Thyroid gland (tissue), 4 donors: ENCODE measurements at places on chromosomes 2 and 18.

DNA sequence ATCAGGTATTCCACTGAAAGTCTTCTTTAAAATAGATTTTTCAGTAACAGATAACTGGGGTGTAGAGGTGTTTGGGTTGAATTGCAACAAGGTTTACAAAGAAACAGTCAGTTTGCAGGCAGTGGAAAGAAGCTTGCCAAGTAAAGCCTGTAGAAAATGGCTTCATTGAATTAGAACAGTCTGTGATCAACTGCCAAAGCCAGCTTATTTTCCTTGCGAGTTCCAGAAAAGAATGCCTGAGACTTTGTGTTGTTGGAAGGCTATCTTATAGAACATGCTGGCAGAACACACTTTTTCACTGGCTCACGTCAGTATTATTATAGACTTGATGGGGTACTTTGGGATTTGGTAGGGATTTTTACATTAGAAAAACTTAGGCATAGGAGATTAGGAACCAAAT lies 601.0 kb downstream of the XIRP2 start:
- no peak for DNase-seq

- DNase-seq, result no peak
These were observed 105.8 kb downstream of the WDR7 start for GRCh38 chr18:56756966-56757365.

- no peak for DNase-seq
These were observed 666.8 kb downstream of the RNF144A start for GRCh38 chr2:7584017-7584416.

DNA sequence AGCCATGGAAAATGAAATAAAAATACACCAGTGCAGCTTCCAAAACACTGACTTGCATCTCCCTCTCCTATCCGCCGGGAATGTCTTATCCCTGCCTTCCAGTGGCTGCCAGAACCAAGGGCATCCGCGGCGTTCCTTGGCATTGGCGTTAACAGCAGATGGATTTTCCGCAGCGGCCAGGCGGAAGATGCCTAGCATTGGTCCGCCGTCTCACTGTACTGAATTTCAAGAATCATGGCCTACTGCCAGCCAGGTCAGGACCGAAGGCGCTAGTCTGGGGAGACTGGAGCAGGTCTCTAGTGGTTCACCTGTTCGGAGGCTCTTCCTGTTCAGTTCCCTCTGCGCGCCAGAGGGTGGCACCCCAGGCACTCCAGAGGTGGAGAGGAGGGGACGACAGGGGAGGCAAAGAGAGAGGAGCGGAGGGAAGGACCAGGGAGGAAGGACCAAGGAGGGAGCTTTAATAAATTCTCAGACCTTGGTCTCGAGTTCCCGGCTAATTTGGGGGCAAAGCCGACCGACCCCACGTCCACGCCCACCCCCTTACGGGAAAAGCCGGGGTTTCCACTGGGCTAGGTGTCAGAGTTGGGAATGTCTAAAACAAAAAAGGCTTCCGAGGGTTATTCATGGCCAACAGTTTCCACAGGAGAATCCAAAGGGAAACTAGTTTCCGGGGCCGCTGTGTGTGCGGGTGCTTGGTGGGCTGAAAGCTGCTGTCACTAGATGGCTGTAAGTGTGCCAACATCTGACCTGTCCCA lies 3.7 kb upstream of the BCL2L11 start:
- peak; percentile 94 for DNase-seq

DNA sequence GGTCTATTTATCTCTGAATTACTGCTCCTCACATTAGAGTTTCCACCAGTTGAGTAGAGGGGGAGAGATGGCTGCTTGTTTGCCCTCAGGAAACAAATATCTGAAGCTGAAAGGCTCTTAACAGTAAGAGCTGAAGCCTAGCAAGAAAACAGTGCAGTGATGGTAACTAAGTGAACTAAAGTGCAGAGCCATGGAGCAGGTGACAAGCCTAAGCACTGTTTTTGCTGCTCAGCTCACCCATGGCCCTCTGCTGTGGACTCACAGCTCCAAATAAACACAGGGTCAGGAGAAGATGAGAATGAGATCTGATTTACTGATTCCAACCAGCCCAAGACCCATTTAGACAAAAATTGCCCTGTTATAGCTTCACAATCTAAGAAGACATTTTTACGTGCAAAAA lies 118.4 kb downstream of the ETAA1 start:
- no peak for DNase-seq

GRCh38 chr2:186347472-186347871 lies 138.6 kb upstream of the ZC3H15 start:
- DNase-seq, result no peak

GRCh38 chr2:229601936-229602335 lies 112.4 kb downstream of the DNER start:
- no peak for DNase-seq

GRCh38 chr2:86562485-86562921 lies 740 bp downstream of the CHMP3 start:
- no peak for DNase-seq

DNA sequence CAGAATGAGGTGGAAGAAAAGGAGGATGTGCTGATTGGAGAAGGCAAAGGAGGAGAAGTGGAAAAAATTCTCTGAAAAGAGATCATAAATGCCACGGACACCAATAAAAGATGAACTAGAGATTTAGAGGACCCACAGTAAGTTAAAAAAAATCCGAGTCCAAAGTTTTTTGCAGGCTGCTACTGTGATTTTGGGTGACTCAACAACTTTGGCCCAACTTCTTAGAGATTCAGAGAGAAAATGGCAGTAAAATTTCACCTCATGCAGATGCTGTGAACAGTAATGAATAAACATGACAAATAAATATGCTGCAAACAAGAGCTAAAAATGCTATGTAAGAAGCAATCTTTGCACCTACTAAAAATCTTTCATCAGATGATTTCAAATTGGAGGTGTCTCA lies 176.9 kb upstream of the SESTD1 start:
- DNase-seq, result no peak

DNA sequence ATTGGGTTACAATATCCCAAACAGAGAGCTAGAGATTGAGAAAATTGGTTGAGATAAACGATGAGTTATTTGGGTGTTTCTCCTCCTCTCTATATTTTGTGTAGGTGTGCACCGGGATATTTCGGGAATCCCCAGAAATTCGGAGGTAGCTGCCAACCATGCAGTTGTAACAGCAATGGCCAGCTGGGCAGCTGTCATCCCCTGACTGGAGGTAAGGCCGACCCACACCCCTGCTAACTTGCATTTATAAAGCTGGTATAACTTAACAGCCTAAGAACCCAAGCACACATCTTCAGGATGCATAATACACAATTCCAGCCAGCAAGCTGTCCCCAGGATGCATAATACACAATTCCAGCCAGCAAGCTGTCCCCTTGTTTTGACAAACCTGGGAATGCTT lies 124.6 kb upstream of the TTC39C start:
- DNase-seq, result no peak

DNA sequence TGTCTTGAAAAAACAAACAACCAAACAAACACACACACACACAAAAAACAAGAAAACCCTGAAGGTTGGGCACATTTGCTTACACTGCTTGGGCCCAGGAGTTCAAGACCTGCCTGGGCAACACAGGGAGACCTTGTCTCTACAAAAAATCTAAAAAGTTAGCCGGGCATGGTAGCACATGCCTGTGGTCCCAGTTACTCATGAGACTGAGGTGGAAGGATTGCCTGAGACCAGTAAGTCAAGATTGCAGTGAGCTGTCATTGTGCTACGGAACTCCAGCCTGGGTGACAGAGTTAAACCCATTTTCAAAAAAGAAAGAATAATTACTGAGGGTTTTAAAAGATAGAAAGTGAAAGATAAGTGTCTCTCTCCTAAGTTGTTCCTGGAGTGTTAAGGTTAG lies 103.4 kb downstream of the MBD5 start:
- no peak for DNase-seq

DNA sequence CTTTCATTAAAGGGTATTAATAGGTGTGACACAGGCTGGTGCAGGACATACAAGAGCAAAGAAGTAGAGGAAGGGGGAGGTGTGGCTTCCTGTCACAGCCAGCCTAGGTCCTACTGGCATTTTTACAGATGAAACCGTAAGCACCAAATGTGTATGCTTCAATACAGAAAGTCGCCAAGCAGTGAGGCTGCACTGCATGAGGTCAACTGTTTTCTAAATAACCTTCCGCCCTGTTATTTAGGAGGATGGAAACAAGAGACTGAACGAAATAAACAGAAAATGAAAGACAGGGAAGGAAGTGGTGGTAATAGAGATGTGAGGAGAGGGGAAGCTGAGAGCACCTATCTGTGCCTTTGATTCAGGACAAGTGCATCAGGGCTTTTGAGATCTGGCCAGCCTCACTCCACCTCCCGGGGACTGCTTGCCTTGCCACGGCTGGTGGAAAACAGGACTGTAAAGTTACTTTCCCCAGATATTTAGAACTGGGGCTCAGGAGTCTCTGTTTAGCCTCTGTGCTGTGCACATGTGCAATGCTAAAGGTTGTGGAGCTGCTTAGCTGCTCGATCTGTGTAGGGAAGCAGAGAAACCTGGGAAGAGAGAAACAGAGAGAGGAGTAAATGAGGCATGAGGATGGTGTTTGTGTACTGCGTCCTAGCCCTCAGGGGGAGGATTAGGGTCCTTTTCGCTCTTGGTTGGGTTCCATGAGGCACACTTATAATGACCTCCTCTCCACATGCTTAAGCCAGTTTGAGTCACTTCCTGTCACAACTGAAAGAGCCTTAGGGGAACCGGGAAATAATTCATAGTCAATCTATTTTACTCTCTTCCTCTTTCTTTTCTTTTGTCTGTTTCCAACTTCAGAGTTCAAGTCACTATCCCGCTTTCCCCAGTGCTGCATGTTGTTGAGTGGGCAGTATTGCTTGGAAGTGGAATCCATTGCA lies 62.3 kb upstream of the BOD1L2 start:
- no peak for DNase-seq

GRCh38 chr2:234994438-234995321 lies 42.9 kb downstream of the SH3BP4 start:
- no peak for DNase-seq
